ENCODE measurements at places on chromosomes 3 and 15.
A peak's percentile ranks its signal among the peaks of the same experiment; 100 is the strongest.

DNA sequence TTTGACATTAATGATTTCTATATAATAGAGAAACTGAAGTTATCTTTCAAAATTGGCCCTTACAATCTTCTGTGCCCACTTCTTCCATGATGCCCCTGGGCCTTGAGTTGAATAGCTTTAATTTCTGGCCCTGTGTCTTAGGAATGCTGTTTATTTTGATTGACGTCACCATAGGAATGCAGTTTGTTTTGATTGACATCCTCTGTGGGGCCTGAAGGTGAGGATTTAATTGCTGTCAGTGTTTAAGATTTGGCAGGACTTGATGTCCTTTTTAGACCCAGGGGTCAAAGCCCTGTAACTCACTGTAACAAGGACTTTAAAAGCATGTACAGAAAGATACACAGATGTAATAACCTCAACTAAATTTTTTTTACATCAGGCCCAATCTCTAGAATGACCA, 83.3 kb downstream of the GLDN start:
- no peak for DNase-seq

- DNase-seq = no peak
Measured at GRCh38 chr3:145620002-145620401, 541.0 kb downstream of the PLOD2 start.

DNA sequence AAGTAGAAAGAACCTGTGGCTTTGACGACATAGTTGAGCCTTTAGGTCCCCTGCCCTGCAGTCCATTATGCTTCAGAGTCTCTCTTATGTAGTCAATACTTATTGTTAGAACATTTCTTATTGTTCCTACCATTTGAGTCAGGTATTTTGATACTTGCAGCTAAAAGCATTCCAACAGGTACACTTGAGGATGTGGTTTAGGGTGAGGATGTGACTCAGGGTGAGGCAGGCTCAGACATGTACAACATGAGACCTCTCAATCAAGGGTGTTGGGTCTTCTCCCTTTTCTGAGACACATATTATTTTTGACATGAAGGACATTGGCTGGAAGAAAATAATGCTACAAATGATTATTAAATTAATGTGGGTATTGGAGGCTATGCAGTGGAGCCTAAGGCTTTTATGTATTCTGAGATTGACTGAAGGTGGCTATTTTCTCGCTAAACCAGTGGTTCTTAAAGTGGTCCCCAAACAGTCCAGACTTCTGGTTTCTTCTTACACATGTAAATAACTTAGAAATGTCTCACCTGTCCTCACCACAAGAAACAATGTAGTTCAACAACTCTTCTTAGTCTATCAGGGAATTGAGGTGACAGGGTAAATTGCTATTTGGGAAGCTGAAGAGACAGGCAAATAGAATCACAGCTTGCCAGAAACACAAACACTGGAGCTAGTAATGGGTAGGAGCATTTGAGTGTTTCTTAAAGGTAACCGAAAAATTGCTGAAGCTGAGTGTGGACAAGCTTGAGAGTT, 135.5 kb upstream of the ZPLD1 start:
- DNase-seq = no peak

- DNase-seq = no peak
Measured at GRCh38 chr15:64247906-64248541, 85.2 kb upstream of the PPIB start.

DNA sequence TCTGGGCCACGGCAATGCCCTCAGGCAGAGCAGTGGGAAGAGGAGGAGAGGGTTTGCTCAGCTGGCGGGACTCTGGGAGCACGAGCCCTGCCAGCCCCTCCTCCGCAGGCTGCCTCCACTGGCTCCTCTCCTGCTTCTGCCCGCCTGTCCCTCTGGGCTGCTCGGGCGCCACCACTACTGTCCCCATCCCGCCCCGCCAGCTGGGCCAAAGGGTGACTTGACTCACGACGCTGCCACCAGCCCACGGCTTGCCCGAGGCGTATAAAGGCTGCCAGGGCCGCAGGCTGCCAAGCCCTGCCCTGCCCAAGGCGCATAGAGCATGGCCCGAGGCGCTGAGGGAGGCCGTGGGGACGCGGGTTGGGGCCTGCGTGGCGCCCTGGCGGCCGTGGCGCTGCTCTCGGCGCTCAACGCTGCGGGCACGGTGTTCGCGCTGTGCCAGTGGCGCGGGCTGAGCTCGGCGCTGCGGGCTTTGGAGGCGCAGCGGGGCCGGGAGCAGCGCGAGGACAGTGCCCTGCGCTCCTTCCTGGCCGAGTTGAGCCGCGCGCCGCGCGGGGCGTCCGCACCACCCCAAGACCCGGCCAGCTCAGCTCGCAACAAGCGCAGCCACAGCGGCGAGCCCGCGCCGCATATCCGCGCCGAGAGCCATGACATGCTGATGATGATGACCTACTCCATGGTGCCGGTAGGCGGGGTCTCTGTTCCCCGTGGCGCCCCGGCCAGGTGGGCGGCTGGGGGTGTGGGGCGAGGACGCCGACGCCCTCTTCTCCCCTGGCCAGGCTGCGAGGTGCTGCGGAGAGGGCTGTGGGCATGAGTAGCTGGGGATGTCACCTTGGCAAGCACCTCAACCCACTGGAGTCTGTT, at the start of gene GLDN:
Gene GLDN (plus strand): TSS at position 290 of the 861 bp plus-strand sequence. CDS start 30 bp downstream, at position 320.
- no peak for DNase-seq

DNA sequence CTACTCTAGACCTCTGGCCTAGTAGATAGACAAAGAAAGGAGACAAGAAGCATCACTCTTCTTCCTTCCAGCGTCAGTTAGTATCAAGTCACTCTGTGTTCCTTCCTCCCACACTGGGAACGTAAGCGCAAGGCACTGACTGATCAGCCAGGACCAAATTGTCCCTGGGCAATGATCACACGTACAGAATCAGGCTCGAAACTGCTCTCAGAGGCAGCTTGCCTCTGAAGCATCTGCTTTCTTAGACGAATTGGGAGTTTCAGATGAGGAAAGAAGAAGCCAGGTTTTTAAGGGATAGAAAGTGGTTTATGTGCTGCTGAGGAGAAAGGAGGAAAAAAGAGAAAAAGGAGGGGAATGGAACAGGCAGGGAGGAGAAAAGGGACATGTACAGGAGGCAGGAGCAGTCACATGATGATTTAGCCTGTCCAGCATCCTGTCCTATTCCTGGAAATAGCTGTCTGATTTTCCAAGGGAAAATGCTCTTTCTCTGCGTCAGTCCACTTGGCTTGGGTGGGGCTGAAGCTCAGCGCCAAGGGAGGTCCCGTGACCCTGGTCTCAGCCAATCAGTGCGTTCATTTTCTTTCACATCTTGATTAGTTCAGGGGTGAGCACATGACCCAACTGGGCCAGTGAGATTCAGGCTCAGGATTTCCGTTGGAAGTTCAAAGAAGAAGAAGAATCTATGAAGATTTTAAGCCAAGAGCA, 102.0 kb upstream of the PRICKLE2 start:
- no peak for DNase-seq

DNA sequence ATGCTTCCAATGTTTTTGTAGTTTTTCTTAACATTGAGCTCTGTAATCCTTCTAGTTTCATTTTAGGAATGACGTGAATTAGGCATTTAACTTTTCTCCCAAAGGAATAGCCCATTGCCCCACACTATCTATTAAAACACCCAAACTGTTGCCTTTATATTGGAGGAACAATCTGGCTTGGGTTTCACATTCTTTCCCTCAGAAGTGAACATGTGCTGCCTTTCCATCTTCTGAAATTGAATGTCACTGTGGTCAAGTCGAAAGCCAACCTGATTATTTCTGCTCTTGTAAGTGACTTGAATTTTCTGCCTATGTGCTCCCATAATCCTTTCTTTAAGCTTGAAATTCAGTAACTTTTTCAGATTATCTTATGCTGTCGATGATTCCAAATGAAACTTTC, 214.5 kb downstream of the SLC9A9 start:
- no peak for DNase-seq

GRCh38 chr15:73364070-73364469, 4.7 kb downstream of the HCN4 start:
- DNase-seq = no peak

DNA sequence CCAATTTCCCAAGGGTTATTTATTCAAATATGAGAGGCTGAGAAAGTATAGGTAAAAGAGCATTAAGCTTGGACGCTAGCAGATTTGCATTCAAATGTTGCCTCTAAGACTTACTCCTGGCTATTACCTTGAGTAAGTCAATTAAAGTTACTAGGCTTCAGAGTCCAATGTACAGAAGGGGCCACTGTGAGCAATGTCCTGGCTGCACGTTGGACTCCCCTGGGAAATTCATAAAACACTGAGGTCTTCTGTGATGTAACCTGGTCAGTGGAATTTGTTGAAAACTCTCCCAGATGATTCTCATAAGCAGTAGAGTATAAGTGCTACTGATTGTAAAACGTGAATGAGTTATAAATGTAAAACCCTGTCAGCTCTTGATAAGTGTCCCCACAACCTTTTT, 295.3 kb downstream of the NEK10 start:
- DNase-seq = no peak

- DNase-seq = no peak
Measured at GRCh38 chr3:123949641-123950040, 11.4 kb downstream of the CCDC14 start.

GRCh38 chr15:74399100-74399499, 31.7 kb upstream of the CYP11A1 start:
- DNase-seq = peak; percentile 10

DNA sequence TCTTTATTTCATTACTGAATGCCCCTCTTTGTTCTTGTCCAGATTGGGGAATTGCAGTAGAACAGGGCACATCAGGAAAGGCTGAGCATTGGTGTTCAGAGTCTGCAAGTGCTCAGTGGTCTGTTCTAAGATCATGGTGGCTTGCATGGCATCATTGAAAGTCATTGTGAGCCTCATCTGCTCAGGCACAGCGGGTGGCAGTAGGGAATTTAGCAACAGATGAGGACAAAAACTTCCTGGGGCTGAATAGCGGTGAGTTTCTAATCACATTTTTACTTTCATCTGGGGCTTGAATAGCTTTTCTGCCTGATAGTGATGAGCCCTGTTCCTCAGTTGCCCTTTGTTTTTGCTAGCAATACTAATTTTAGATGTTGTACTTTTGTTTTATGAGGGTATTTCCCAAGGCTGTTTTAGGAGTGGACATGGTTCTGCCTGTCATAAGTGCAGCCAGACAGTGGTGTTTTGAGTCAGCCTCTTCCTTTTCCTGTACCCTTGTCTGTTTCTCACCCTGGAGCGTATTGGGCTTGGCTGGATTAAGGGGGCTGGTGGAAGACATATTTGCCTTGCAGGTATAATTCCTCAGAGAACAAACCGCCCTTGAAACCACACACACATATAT, 127.2 kb upstream of the IL12A start:
- no peak for DNase-seq

DNA sequence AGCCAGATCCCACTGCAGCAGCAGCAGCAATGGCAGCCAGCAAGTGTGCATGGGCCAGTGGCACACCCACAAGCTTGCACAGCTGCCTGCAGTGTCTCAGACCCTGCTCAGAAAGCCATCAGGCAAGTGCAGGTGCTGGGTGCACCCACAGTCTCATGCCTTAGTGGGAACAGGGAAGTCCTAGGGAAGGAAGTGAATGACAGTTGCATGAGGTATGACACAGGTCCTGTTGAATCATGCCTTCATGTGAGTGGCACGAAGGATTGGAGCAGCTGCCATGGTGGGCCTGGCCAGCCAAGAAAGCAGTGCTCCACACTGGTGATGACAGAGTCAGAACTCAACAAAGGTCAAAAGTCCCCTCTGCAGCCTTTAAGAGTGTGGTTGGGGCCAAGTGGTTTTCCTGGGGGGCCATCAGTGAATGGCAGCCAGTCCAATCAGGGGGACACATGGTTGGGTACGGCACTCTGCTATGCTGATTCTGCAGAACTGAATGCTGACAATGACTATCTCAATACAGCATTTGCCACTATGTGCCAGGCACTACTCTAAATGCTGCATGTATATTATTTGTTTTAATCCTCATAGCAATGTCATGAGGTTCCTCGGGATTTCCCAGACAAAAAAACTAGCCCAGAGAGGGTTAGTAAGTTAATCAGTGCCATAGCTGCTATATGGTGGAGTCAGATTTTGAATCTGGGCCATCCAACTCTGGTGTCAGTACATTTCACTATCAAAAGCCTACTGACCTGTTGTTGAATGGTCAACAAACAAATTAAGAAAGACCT, 94.3 kb downstream of the AQP9 start:
- DNase-seq = peak; percentile 20

DNA sequence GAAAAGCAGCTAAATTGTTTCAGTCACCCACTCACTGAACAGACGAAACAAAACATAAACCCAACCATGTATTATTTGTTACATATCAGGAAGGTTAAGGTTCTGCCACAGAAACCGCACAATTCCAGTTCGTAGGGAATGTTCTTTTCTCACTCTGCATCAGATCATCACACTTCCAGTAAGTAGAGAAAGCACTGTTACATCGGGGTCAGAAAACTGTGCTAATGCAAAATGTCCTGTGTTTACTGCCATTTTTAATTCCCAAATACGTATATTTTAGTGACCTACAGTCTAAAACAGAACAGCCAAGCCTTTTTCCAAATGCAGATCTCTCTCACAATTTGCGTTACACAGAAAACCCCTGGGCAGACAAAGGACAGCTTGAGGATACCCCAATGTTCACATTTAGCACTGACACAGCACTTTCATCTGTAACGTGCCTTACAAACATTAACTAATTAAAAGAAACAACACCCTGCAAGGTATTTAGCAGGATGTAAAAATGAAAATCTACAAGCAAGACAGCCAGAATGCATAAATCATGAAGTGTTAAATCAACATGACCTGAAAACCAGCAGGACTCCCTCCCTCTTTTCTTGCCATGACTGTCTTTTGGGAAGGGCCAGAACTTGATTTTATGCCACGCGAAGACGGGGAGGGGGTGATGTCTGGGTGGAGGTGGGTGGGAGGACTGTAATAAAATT, 34.8 kb upstream of the SKIL start:
- DNase-seq = no peak

GRCh38 chr3:128195369-128195768, 42.1 kb downstream of the EEFSEC start:
- no peak for DNase-seq

DNA sequence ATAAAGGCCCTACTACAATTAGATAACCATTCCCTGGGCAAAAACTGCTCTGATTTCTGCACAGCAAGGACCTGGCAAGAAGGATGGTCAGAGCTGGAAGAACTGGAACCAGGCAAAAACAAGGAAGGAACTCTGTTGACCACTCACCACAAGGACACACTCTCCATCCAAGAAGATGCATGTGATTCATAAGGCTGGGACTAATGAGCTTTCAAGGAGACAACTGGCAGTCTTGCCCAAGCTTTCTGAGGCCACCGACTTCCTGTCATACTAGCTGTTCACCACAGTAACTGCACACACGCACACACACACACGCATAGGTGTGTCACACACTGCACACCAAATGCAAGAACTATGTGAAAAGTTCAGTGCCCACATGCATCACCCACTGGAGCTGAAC, 256.6 kb downstream of the OCA2 start:
- DNase-seq = no peak

DNA sequence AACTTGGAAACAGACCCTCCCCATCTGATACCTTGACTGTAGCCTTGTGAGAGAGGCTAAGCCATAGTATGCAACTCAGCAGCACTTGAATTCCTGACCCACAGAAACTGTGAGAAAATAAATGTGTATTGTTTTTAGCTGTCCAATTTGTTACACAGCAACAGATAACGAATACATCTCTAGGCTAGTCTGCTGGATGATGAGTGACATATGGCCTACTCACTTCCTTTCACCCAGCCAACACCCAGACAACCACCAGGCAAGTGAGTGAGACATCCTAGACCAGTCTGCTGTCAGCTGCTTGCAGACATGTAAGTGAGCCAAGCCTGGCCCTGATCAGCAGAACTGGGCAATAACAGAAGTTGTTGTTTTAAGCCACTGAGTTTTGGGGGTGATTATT, 19.2 kb upstream of the SMAD6 start:
- DNase-seq = no peak

- DNase-seq = no peak
Measured at GRCh38 chr3:148873270-148873927, 8.3 kb downstream of the CPA3 start.

Measured in AML-193 (cell line).